ENCODE measurements at places on chromosomes 7 and 10.
A peak's percentile ranks its signal among the peaks of the same experiment; 100 is the strongest.

- DNase-seq, result no peak
Observed at GRCh38 chr7:129646369-129647021, 35.0 kb downstream of the NRF1 start.

DNA sequence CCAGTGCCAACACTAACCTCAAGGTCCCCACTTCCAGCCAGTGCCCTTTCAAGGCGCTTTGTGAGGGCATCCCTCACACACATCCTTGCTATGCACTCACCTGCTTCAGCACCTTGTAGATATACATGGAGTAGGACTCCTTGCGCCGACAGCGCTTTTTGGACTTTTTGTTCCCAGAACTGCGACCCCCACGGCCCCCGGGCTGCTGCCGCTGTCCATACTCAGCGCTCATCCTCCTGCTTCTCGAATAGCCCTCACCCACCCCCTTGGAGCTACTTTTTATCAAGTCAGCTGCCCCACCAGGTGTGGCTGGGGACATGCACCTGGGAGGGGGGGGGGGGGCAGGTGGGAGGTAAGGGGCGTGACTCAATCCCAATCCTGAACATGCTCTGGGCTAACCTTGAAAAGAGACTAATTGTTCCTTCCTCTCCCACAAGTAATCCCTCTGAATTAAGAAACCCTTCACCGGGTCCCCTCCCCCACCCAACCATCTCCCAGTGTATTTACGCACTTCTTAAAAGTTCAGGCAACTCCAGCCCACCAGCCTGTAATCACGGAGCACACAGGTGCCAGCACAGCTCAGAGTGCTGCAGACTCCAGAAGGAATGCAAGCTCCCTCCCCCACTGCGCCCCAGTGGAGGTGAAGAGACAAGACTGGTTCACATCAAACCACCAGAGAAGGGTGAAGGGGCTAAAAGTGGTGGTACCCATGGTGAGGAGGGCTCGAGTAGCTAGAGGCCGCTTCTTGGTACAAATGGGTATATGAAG, at the start of gene H2BK1:
H2BK1 (minus strand) TSS at position 402 of the 768 bp plus-strand sequence; CDS start at position 232, 170 bp downstream.
- DNase-seq, result no peak

DNA sequence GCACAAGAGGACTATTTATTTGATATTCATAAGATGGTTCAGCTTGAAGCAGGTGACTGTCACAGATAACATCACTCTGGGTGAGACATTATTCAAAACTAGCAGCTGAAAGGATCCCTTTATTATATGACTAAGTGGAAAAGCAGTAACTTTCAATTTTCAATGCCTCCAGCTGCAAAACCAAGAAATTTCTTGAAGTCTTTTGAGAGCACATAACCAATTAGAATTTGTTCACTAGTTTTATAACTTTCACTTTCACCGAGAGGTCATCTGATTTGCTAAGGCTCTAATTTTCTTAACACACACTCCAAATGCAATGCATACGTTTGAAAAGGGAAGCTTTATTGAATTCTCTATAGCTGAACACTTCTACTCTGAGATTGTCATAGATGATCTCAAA, 88.6 kb upstream of the KLF14 start:
- DNase-seq, result no peak

GRCh38 chr10:188546-188945, 53.3 kb downstream of the ZMYND11 start:
- no peak for DNase-seq

GRCh38 chr10:11958956-11959355, 83.7 kb downstream of the UPF2 start:
- no peak for DNase-seq

GRCh38 chr10:3619241-3619640, 165.8 kb downstream of the KLF6 start:
- no peak for DNase-seq

- no peak for DNase-seq
Observed at GRCh38 chr10:116733566-116733965, 8.8 kb downstream of the HSPA12A start.

DNA sequence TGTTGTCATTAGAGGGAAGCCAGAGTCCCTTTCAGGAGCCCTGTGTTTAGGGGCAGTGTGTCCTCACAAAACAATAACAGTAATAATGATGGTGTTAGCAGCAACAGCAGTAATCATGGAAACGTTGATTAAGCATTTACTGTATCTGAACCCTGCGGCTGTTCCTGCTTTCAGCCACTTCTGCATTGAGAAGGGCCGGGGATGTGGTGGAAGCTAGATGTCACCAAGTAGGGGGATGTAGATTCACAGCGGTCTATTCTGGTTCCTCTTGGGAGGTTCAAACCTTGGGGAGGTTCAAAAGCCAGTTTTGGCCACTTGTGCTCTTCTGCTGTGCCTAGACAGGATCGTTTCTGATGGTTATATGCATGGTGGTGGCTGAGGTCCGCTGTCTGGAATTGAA, 44.8 kb downstream of the PRPF18 start:
- DNase-seq, result no peak

DNA sequence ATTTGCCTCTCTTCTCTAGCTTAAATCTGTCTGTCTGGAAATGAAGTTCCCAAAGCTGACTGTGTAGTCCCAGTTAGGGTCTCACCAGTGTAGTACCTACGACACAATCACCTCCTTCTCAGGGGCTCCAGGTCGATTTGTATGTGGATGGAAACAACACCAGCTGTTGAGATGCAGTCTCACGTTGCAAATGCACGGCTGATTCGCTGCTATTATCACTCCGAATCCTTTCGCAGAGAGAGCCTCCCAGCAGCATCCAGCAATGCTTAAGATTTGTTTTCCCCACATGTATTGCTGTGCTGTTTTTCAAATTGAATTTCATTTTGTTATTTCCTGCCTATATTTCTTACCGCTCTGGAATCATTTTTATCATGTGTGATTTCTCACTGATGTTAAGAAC, 16.3 kb downstream of the VSTM4 start:
- no peak for DNase-seq

GRCh38 chr10:131708225-131708880, 192.5 kb upstream of the PPP2R2D start:
- no peak for DNase-seq

DNA sequence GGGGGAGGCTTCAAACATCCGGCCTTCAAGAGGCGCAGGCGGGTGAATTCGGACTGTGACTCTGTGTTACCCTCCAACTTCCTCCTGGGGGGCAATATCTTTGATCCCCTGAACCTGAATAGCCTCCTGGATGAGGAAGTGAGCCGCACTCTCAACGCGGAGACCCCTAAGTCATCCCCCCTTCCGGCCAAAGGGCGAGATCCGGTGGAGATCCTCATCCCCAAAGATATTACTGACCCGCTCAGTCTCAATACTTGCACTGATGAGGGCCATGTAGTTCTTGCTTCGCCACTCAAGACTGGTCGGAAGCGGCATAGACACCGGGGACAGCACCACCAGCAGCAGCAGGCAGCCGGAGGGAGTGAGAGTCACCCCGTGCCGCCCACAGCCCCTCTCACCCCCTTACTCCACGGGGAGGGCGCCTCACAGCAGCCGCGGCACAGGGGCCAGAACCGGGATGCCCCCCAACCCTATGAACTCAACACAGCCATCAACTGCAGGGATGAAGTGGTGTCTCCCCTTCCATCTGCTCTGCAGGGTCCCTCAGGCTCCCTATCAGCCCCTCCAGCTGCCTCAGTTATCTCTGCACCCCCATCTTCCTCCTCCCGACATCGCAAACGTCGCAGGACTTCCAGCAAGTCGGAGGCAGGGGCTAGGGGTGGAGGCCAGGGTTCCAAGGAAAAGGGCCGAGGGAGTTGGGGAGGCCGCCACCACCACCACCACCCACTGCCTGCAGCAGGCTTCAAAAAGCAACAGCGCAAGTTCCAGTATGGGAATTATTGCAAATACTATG, 1.1 kb downstream of the MEPCE start:
- no peak for DNase-seq

DNA sequence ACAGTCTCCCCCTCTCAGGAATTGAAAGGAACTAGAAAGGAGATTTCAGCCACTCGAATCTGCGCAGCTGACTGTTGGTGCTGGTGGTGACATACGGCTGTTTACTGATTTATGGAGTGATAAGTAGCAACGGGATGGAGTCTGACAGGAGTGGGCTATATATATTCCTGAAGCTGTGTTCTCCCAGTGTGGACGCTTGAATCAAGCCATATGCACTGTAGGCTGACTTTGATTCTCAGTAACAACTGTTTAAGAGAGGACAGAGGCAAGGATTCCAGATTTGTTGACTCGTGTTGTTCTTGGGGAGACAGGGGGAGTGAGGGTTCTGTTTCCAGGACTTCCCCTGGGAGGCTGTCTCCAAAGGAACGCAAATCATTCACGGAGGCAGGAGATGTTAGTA, 260.1 kb upstream of the AUTS2 start:
- peak; percentile 32 for DNase-seq

Data from left kidney (tissue), 8 donors.